ENCODE measurements at places on chromosomes 16 and 17. TPM values are rescaled to one million over a fixed set of nuclear protein-coding genes. Genes with fewer than 3 reads are reported as not detected.

- DNase-seq, result no peak
Measured at GRCh38 chr17:57943140-57943539, 12.1 kb downstream of the CUEDC1 start.

DNA sequence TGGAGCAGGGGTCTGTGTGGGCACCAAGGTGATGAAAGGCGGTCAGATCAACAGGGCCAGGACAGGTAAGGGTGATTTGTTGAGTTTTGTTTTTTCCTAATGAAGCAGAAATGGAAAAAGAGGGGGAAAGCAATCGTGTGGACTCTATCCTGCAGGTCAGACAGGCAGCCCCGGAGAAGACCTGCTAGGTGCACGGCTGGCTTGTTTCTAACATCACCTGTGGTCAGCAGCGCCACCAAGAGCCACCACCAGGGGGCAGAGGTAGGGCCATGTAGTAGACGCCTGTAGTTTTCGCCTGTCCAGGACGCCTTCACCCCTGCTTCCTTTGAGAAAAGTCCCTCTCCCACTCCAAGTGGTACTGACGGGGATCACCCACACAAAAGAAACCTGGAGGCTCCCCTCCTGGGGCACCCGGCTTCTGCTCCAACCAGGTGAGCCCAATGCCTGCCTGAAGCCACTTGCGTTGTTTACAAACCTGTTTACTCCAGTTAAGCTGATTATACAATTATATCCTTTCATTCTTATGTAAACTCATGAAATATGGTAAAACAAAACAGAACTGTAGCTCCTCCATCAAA is 54.2 kb upstream of the SEC14L1 start:
- peak; percentile 50 for DNase-seq

- no peak for DNase-seq
Measured at GRCh38 chr16:17683281-17683680, 212.5 kb upstream of the XYLT1 start.

- DNase-seq, result no peak
Measured at GRCh38 chr17:67063141-67063540, 18.8 kb downstream of the CACNG1 start.

DNA sequence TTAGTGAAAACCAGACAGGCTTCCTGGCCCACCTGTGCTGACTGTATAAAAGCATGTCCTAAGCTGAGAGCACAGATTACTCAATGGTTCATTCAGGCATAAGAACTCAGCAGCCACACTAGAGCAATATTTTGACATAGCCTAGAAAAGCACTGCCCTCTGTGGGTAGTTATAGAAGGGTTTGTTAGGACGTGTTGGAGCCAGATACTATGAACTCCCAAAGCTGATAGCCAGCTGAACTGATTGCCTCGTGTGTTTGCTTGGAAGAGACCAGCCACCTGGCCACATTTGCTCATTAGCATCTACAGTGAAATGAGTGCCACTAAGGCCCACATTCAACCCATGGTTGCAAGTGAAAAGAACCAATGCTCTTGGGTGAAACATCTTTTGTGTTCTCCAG is 30.8 kb upstream of the ABCA5 start:
- no peak for DNase-seq

DNA sequence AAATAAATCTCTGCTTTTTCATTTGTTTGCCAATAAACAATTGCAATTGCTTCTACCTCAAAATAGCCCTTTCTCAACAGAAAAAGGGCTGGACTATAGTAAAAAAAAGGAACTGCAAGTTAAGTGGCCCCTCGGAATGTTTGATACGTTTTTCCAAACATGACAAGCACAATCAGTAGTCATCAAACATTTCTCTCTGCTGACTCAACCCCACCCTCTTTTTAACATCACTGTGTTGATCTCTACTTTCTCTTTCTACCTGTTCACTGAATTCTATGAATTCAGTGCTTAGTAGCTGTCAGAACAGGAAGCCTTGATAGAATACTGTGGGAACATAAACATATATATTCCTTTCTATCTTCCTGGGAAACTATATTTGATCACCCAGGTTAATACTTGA is 116.5 kb upstream of the AXIN2 start:
- no peak for DNase-seq

- no peak for DNase-seq
Measured at GRCh38 chr17:8426094-8426720, 9.5 kb upstream of the NDEL1 start.

The OSBPL7 gene
- total RNA-seq, result 4.6 TPM

GRCh38 chr16:23229714-23230113 is 47.2 kb downstream of the SCNN1G start:
- DNase-seq, result no peak

GRCh38 chr17:27747462-27748359 is 52.6 kb downstream of the NOS2 start:
- DNase-seq, result no peak

The EPOP gene
- 0.90 TPM for total RNA-seq

The PIK3R5 gene
- not detected for total RNA-seq

DNA sequence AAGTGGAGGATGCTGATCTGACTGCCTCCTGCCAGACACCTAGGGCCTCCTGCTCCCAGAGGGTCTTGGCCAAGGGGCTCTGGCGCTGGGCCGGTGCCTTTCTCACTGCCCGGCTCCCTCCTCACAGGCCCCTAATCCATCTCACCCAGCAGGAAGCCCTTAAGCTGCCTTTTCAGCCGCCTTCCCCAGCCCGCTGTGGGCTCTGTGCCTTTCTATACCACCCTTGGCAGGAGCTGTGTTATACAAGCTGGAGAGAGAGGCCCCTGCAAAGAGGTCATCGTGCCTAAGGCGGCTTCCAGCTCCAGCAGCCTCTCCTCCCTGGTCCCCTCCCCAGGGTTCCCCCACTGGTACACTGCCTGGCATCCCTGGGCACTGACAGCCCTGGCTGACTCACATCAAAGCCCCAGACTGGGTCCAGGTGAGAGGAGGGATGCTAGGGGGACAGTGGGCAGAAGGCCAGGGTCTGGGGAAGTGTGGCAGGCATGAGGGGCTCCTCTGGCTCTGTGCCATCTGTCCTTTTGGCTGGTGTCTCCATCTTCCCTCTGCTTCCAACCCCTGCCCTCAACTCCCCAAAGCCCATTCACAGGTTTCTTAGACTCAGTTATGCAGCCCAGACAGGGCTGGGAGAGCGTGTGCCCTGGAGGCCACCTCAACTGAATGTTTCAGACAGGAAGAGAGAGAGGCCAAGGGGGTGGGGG is 15.3 kb upstream of the FZD2 start:
- DNase-seq, result no peak

DNA sequence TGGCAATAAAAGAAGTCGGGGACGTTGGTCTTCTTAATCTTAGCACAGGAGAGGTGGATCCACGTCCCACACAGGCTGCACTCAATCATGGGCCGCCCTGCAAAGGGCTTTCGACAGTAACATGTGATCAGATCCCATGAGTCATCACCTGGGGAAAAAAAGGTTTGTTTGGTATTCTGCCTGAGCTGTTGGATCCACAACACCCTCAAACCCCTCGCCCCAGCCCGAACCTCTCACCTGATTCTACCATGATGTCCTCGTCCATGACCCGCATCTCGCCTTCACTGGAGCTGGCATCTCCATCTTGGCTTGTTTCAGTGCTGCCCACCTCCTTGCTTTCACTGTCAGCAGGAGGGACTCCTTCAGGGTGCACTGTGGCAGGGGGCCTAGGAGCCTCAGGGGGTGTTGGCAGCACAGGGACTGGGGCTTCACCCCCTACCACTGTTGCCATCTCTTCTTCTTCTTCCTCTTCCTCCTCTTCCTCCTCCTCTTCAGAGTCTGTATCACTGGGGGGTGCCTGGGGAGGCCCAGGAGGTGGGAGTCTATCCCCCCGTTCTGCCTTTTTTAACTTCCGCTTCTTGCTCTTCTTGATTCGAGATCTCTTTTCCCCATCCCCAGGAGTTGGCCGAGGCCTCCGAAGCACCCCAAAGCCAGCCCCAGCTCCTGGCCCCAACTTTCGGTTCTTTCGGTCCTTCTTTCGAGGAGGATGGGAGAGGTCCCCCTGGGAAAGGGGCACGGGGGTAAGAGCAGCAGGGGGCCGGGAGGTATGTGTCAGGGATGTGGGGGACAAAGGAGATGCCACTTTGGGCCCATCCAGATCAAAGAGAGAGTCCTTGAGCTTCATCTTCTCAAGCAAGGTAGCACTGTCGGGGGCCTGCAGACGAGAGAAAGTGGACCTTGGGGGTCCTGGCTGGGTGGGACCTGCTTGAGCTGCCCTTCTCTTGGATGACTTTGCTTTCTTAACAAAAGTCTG is 1.7 kb upstream of the DVL2 start:
- peak; percentile 35 for DNase-seq

The CLEC18B gene
- total RNA-seq, result 0.13 TPM

DNA sequence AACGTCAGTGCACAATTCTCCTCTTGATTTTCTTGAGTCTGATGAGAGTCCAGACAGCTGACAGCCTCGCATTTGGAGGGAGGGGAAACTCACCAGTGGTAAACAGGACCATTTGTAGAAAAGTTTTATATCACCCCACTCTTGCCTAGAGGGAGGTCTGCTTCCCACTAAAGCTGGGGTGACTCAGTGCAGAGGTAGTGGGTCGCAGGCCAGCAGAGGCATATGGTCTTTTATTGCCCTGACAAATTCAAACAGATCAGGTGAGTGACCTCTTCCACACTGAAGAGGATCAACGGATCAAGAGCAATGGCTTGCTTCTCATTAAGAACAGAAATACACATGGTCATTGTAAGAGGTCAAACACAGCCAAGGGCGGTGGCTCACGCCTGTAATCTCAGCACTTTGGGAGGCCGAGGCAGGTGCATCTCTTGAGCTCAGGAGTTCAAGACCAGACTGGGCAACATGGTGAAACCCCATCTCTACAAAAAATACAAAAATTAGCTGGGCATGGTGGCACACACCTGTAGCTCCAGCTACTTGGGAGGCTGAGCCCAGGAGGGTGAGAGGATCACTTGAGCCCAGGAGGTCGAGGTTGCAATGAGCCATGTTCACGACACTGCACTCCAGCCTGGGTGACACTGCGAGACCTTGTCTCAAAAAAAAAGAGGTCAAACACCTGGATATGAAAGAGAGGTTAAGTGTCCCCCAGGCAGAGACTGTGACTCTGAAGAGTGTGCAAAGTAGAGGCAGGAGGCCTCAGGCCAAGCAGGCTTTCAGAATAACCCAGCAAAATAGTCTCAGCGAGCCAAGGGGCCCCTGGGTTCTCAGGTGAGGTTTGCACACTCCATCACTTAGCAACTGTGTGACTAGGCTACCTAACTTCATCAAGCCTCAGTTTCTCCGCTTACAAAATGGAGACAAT is 56.5 kb upstream of the ERN1 start:
- DNase-seq, result no peak

DNA sequence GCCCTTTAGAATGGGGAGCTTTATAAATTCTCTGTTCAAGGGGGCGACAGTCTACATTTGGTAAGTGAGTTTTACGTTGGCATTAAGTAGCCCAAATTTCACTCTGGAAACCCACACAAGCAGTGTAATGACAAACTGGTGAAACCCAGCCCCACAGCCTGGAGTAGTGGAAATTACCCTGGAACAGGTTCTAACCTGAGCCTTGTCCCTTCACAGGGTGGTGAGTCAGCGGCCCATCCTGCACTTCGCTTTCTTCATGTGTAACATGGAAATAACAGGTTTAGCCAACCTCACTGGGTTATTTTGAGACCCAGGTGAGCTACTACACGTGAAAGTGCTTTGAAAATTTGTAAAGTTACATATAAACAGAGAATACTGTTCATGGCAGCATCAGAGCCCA is 3.5 kb upstream of the TLCD3A start:
- no peak for DNase-seq

The SYT17 gene
- 3.7 TPM for total RNA-seq

DNA sequence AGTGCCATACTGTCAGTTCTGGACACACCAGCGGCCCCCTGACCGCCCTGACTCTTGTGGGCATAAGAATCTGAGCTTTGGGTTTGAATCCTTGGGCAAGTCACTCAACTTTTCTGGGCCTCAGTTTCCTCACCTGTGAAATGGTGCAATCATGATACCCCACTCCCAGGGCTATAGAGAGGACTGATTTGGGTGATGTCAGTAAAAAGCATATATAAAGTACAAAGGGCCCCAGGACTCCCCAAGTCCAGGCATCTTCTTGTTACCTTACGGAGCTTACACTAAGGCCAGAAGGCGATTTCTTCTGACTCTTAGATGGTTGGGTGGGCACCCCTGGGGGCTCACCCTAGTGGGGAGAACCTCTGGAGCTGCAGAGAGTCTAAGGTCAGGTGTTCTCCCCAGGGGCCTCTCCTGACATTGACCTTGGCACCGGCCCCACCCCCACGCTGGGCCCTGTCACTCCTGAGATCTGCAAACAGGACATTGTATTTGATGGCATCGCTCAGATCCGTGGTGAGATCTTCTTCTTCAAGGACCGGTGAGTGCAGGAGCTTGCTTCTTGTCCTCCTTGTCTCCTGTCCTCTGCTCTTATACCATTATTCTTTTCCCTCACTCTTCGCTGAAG is 13.9 kb downstream of the MMP2 start:
- no peak for DNase-seq

The TBC1D3C gene
- total RNA-seq, result not detected

GRCh38 chr16:57991551-57992059 is 8.9 kb downstream of the ZNF319 start:
- DNase-seq, result no peak

The PLA2G10 gene
- total RNA-seq, result not detected

DNA sequence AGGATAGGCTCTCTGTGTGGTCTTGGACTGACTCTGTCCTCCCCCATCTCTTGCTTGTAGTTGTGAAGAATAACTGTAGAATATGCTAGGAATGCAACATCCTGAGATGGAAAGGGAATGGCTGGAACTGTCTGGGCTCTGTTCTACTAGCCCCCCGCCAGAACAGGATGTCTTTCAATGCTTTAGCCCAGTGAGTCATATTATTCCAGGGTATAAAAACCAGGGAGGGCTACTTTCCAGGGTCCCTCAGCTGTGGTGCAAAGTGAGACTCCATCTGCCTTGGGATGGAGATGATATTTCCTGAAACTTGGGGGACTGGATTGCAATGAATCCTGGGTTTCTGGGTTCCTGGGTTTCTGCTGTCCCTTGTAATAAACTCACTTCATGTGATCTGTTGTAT is 32.1 kb downstream of the HYDIN start:
- no peak for DNase-seq

GRCh38 chr16:11254913-11255736 is 879 bp downstream of the SOCS1 start:
- DNase-seq, result no peak

DNA sequence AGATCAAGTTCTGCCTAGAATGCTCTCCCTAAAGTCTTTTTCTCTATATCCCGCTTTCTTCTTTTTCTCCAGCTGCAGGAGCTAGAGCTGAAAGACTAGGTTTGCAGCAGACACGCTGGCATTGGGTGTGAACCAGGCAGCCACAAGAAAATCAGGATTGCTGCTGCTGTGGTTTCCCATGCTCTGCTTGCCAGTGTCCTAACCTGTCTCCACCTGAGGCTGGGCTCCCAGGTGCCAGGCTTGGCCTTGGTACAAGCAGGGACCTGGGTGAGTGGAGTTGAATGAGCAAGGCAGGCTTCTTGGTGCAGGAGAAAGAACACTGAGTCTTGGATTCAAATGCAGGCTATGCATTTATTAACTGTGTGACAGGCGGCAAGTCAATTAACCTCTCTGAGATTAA is 440.3 kb upstream of the MAF start:
- DNase-seq, result no peak

Measured in dermis microvascular lymphatic vessel endothelial cell (primary cell).